Hepatocyte (in vitro differentiated cells): ENCODE measurements at places on chromosomes 13 and 19.
A peak's percentile ranks its signal among the peaks of the same experiment; 100 is the strongest.

- no peak for DNase-seq
These were observed 36.0 kb downstream of the INSR start for GRCh38 chr19:7258041-7258839.

- DNase-seq: no peak
These were observed 15.8 kb upstream of the C19orf33 start for GRCh38 chr19:38288123-38288855.

- DNase-seq: no peak
These were observed 66.2 kb downstream of the FOXO1 start for GRCh38 chr13:40600149-40600751.

DNA sequence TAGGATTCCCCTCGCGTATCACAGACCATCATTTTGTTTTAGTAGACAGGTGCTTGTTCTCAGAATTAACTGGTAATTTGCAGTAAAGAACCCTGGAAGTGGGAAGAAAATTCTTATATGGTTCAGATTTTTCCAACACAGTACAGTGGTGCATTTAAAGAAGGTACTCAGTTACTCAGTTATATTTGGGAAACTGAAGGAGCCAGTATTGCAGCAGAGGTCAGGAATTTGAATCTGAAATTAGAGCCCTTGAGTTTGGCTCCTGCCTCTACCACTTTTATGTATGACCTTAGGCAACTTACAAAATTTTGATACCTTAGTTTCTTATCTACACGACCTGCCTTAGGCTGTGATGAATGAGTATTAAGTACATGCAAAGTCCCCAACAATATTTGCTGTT, 19.7 kb downstream of the METTL21C start:
- no peak for DNase-seq

- DNase-seq: peak; percentile 30
These were observed 7.1 kb upstream of the ERVV-2 start for GRCh38 chr19:53037101-53038097.

DNA sequence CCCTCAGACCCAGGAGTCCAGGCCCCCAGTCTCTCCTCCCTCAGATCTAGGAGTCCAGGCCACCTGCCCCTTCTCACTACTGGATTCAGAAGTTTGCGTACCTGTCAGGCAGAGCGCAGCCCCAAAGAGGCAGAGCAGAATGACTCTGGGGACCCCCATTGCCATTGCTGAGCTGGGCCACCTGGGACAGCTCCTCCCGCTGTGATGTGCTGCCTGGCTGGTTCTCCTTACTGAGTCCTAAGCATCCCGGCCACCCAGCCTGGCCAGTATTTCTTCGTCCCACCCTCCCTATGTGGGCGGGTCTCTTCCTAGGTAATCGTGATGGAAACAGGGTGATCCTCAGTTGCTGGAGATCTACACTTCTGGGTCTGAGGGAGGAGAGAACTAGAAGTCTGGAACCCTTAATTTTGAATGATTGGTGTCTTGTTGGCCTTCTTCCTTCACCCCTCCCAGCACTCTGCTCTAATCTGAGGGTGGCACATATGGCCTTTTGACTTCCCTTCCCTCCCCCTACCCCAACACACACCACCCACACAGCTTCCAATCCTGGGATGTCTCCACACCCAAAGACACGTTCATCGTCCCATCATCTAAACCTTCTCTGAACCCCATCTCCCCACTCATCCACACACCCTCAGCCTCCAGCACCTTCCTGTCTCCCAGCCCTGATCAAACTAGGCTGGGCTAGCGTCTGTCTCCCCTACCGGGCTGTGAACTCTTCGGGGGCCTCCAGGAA, at the start of gene LYPD5:
Gene LYPD5, minus strand, starts transcription at position 232 of the 736 bp plus-strand sequence. Its CDS starts 67 bp downstream, at position 165.
- no peak for DNase-seq
